Fibroblast of lung (primary cell): ENCODE measurements at places on chromosomes 4 and X. TPM values are rescaled to one million over a fixed set of nuclear protein-coding genes. Genes with fewer than 3 reads are reported as not detected.

DNA sequence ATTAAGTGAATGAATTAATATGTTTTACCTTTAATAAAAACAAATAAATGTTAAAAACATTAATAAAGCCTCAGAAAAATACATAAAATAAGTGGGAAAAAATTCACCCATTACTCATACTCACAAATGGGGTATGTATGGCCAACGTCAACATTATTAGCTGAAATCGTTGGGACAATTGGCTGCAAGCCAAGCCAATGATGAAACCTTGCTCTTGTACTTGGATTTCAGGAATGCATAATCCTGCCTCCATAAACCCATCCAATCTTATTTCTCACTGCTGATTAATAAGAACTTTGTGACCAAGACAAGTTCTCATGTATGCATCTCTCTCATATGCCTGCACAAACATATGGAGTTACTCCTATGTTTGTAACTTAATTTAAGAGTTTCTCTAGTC is 35.3 kb upstream of the ADAMTS3 start:
- no peaks in the 10 kb centered on the region for H3K27me3 ChIP-seq
- no peaks in the 10 kb centered on the region for H3K4me1 ChIP-seq
- no peak overlapping the region for H3K4me3 ChIP-seq

NUDT10 gene
- 1.8 and 2.1 TPM in 2 replicates for total RNA-seq

KLHL13 gene
- 8.2 and 22.5 TPM in 2 replicates for total RNA-seq

ZNF185 gene
- total RNA-seq: 0.66 and 1.0 TPM in 2 replicates
